ENCODE measurements at places on chromosomes 16 and 17.
A peak's percentile ranks its signal among the peaks of the same experiment; 100 is the strongest.

GRCh38 chr17:50908140-50908859, 42.1 kb upstream of the TOB1 start:
- no peak for DNase-seq

- no peak for DNase-seq
Observed at GRCh38 chr17:75152523-75152921, 1.8 kb downstream of the JPT1 start.

DNA sequence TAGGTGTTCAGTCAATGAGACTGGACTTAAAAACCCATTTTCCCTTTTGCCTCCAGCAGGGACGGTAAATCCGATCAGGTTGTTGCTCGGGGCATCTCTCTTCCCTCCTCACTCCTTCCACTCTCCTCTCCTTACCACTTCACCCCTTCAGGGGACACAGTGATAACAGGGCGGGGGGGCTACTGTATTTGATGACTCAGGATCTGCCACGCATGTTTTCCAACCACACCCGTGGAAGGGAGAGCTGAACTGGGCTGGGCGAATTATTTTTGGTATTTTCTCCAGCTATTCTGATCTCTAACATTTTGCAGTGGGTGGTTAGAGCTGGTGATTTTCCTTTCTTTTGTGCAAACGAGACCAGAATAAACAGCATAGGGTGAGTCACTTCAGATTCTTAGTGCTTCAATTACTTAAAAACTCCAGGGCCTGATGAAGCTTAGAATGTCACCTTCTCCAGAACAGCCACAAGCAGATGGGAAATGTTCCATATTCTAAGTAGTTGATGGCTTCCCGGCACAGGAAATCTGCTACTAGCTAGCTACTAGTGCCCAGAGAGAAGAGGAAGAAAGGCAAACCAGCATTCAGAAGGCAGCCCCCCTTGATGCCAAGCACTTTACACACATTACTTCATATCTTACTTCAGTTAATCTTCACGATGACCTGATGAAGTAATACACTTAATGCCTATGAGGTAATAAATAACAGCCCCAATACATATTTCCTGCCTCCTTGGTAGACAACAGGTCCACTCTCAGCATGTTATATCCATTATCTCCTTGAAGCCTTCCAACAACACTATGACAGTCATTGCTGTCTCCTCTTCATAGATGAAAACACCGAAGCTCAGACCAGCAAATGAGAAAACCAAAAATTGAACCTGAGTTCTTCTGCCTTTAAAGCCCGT, 74.1 kb downstream of the ASIC2 start:
- DNase-seq: no peak

GRCh38 chr16:87138738-87139267, 178.4 kb downstream of the C16orf95 start:
- no peak for DNase-seq

- no peak for DNase-seq
Observed at GRCh38 chr17:58693751-58694150, 1.3 kb downstream of the RAD51C start.

DNA sequence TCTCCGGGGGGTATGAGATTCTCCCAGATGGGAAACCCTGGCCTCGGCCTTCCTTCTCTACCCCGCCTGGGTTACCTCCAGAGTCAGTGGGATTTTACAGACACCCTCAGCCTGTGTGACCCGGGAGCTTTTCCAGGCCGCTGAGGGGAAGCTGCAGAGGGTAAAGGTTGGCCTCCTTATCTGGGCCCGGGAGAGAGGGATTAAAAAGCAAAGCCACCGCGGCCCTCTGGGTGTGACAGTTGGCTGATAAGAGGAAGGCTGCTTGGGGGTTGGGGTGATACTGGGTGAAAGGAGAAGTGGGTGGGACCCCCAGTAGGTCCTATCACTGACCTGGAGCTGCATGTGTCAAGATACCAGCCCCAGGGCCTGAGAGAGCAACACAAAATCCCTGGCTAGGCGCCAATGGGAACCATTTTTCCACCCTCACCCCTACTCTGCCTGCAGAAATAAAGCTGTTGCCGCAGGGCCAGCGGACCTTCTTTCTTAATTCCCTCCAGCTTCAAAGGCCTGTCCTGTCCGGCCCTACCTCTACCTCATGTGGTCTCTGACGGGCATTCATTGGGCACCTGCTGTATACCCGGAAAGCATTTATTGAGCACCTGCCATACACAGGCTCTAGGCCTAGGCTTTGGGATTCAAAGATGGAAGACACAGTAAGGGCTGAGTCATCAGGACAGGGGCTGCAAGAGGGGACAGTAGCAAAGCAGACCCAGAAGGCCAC, 77.6 kb upstream of the GSE1 start:
- DNase-seq: peak; percentile 95

DNA sequence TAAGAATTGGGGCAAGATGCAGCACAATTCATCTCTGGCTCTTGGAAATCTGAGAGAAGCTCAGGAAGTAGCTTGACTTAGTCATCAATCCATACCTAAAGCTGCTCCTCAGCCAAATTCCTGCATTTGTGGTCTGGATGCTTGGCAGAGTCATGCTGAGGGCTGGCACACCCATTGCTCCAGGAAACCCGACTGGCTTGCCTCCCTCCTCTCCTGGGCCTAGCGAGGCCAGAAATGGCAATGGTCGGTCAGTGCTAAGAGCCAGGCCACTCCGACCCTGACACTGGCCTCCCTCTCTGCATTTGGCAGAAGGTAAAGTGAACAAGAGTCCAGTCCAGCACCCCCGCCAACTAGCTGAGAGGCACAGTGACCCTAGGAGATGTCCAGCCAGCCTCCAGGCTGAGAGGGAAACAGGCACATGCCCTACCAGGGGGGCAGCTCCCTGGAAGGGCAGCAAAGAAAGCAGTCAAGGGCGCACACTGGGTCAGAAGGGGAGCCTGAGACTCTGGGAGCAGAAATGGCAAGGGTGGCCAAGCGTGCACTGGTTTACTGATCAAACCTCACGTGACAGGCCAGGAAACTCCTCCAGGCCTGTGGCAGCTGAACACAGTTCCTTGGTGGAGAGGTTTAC, 10.0 kb downstream of the POLDIP2 start:
- no peak for DNase-seq

GRCh38 chr17:36459601-36460000, 26.9 kb upstream of the ZNHIT3 start:
- no peak for DNase-seq

DNA sequence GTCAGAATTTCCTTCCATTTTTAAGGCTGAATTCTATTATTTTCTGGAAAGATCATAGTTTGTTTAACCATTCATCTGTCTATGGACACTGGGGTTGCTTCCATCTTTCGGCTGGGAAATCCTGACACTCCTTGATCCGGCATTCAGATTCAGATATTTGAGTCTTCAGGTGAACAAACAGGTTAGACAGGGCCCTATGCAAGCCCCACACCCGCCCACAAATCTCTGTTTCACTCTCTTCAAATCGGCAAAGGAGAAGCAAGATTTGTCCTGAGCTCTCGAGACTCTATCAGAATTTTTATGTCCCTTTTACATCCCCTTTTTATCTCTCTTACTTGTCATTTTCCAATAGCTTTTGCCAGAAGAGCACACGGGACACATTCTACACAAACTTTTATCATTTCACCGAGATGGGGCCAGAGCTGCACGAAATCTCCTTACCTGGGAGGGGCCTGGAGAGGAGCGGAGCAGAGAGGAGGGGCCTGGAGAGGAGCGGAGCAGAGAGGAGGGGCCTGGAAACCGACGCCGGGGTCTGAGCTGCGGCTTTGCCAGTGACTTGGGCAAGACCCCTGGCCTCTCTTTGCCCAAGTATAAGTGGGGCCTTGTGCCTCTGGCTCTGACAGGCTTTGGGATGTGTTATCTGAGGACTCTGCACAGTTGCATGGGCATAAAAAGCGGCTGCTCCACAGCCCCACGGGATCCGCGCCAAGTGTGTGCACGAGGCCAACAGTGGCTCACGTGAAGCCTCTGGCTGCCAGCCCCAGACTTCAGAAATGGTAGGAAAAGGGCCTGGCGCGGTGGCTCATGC, 54.3 kb upstream of the RBFOX3 start:
- no peak for DNase-seq

DNA sequence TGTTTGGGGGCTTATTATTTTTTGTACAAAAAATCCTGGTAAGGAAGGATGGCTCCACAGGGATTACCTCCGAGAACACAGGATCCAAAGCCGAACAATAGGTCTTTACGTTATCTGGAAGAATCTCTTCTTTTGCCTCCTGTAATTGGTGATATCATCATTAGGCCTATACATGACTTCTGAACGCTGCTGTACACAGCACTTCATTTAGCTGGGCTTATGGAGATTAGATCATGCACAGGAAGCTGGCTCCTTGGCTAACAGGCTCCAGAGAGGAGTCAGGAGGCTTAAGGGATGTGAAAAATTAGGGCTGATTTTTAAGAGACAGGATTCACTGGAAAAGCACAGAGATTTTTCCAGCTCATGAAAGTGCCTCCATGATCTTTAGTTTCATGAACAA, 54.7 kb downstream of the TANGO6 start:
- no peak for DNase-seq

GRCh38 chr17:51120357-51120738, 320 bp downstream of the SPAG9 start:
- DNase-seq: peak; percentile 67

- DNase-seq: no peak
Observed at GRCh38 chr16:68089067-68089466, 3.9 kb downstream of the NFATC3 start.

- DNase-seq: no peak
Observed at GRCh38 chr16:65837464-65837863, 529.0 kb upstream of the CDH5 start.

GRCh38 chr16:53334581-53334980, 99.7 kb upstream of the RBL2 start:
- DNase-seq: no peak

- peak; percentile 87 for DNase-seq
Observed at GRCh38 chr17:81101614-81102306, 63.5 kb upstream of the PVALEF start.

DNA sequence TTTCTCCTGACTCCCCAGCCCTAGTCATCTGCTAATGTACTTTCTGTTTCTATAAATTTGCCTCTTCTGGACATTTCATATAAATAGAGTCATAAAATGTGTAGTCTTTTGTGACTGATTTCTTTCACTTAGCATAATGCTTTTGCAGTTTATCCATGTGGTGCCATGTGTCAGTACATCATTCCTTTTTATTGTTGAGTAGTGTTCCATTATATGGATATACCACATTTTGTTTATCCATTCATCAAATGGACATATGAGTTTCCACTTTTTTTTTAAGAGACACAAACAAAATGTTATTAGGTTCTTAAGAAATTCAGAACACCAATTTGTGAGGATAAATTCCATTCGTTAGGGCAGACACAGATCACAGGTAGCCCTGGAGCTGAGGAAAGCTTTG, 11.0 kb downstream of the DBF4B start:
- DNase-seq: no peak

GRCh38 chr16:89482150-89482816, 8.1 kb downstream of the ANKRD11 start:
- no peak for DNase-seq

GRCh38 chr16:84503751-84504395, 586 bp downstream of the MEAK7 start:
- DNase-seq: no peak

DNA sequence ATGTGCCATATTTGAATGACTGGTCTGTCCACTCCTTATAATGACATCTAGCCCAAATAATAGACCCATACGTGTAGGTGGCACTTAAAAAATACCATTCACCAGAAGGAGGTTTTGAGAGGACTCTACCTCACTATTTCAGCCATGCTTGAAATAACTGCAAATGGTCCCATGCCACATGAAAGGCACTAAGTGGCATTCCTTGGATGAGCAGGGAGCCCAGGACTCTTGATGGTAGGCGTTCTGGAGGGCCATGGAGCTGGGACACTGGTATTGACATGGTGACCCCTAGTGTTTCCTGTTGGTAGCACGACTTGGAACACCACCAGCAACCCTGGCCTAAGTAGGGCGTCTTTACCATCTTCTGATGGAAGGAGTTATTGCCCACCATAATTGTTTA, 148.7 kb upstream of the ZFHX3 start:
- peak; percentile 70 for DNase-seq

DNA sequence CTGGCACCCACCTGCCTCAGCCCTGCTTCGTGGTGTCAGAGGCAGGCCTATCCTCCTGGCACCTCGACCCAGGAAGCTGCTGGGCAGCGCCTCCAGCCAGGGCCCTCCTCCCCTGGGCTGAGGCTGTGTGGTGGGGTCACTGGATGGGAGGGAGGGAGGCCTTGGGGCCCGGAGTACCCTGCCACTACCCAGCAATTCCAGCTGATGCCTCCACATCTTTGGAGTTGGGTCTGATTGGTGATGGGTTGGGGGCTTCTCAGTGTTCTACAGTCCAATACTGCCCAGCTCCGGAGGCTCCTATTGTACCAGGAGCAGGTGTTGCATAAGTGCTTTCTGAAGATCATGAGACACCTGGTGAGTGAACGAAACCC, 48.0 kb downstream of the USP22 start:
- no peak for DNase-seq

DNA sequence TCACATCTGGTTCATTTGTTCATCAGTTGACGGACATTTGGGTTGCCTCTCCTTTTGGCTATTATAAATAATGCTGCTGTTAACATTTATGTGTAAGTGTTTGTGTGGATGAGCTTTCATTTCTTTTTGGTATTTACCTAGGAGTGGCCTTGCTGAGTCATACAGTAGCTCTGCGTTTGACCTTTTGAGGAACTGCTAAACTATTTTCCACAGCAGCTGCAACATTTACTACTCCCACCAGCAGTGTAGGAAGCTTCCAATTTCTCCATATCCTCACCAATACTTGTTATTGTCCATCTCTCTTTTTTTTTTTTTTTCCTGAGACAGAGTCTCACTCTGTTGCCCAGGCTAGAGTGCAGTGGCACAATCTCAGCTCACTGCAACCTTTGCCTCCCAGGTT, 20.7 kb upstream of the PLCG2 start:
- DNase-seq: no peak

- no peak for DNase-seq
Observed at GRCh38 chr16:89335803-89336485, 118.4 kb downstream of the ZNF778 start.

- DNase-seq: no peak
Observed at GRCh38 chr16:81861503-81861902, 82.4 kb downstream of the PLCG2 start.

GRCh38 chr17:63041722-63042121, 75.7 kb downstream of the TANC2 start:
- no peak for DNase-seq

GRCh38 chr16:1610899-1611632, 806 bp downstream of the IFT140 start:
- DNase-seq: no peak

- no peak for DNase-seq
Observed at GRCh38 chr17:1773696-1774181, 11.9 kb downstream of the SERPINF1 start.

DNA sequence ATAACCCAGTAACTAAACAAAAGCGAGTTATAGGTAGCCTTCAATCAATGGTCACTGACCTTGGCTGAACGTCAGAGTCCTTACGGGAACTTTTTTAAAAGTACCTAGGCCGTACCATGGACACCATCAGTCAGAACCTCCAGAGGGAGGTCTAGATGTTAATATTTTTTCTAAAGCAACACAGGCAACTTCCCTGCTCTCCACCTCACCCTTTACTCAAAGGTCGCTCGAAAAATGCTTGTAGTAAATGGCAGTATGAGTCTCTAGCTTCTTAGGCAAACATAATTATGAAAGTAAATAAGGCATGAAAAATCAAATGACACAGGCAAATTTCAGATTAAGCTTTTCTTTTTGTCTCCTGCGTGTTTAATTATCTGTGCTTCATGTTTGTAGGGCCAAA, 82.1 kb downstream of the SLC39A11 start:
- DNase-seq: no peak

- DNase-seq: no peak
Observed at GRCh38 chr16:9650284-9650683, 531.9 kb downstream of the GRIN2A start.

GRCh38 chr16:86511317-86512161, 1.2 kb downstream of the FOXF1 start:
- no peak for DNase-seq

GRCh38 chr16:26051063-26051462, 359.3 kb downstream of the HS3ST4 start:
- no peak for DNase-seq

Data from Kasumi-1 (cell line).